ENCODE measurements at places on chromosomes 2 and 18.

DNA sequence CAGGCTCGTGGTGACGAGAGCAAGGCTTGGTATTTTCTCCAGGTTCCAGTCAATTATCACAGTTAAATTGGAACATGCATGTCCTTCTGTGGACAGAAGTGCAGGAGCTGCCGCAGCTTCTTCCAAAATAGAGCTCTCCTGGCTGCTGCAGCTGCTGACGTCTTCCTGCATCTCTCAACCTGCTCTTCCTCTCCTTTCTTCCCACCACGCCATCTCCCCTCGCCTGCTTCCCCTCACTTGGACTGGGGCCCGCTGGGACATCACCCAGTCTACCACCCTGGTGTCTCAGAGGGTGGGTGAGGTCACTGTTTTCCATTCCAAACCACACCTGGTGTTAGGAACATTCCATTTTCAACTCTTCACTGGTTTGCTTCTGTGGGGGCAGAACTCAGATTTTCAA is 41.4 kb downstream of the SPP2 start:
- DNase-seq = no peak

GRCh38 chr2:105861200-105861599 is 116.5 kb downstream of the NCK2 start:
- no peak for DNase-seq

- no peak for DNase-seq
Measured at GRCh38 chr2:44135771-44136170, 32.9 kb upstream of the PPM1B start.

- no peak for DNase-seq
Measured at GRCh38 chr2:44715671-44716081, 225.8 kb upstream of the SIX3 start.

DNA sequence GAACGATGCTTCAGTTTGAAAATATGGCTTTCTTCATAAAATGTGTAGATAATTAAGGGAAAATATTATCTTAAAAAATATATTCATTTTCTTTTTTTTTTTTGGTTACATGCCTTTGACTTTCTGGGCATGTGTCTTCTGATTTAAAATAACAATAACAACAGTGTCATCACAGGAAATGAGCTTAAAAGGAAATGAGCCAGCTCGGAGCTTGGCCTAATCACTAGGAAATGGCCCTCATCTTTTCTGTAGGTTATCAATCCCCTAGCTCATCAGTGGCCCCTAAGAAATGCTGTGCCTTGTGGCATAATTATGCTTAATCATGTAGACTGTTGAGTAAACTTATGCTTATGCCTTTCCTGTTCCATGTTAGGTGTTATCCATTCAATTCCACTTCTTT is 141.8 kb upstream of the FHL2 start:
- no peak for DNase-seq

DNA sequence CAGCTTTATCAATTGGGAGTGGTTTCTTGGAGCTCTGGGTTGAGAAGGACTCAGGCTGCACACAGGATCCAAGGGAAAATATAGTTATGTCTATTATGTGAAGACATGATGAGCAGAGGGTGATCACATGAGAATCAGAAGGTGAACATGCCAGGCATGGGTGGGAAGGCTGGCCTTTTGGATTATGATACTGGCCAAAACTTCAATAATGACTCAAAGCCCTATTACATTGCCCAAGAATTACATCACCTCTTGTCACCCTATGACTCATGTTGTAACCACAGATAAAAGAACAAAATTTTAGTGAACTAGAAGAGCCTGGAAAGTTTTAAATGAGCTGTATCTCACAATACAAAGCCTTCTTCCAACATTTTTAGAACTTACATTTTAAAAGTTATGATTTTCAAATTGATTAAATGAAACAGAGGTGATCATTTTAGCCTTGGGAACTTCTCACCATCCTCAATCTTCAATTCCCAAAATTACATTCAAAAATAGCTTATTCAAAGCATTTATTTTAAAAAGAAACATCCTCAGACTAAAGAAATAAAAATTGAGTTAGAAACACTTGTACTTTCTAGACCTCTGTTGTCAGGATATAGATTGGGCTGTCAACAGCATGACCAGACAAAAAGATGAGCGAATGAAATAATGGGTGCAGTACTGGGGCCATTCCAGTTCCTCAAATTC is 428.3 kb downstream of the MBD2 start:
- DNase-seq = no peak

GRCh38 chr2:197054437-197054836 is 127.9 kb upstream of the PGAP1 start:
- DNase-seq = no peak

DNA sequence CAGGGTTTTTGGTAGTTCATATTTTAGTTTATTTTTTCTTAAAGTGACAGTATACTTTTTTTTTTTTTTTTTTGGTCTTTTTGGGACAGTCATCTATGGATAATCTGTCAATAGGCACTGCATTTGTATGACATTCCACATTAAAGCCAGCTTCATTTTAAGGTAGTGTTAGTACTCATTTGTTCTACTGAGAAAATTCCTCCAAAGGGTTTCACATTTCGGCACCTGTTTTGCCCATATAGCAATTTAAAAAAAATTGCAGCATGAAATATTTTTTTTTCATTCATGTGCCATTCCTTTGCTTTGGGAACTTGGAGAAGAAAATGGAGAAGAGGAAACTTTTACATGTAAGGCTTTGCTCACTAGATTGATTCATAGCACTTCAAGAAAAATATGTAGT is 276.3 kb upstream of the TCF4 start:
- DNase-seq = no peak

- DNase-seq = no peak
Measured at GRCh38 chr2:235083822-235084221, 132.0 kb downstream of the SH3BP4 start.

DNA sequence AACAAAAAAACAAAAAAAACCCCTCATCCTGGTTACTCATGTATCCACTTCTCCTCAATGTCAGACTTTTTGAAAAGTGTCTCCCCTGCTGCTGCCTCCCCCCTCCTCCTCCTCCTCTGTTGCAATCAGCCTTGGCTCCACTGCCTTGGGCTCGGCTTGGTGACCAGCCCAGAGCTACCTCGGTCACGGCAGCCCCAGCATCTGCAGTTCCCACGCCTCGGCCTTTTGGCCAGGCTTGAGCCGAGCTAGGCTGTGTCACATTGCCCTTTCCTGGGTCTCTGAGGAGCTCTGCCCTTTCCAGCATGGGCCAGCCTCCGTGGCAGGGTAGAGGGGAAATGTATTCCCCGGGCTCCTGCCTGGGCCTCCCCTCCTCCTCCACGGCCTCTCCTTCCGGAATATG is 22.7 kb upstream of the INHBB start:
- no peak for DNase-seq

GRCh38 chr2:236176951-236177350 is 8.8 kb upstream of the GBX2 start:
- DNase-seq = no peak

GRCh38 chr2:119352357-119352756 is 14.3 kb downstream of the C2orf76 start:
- no peak for DNase-seq

DNA sequence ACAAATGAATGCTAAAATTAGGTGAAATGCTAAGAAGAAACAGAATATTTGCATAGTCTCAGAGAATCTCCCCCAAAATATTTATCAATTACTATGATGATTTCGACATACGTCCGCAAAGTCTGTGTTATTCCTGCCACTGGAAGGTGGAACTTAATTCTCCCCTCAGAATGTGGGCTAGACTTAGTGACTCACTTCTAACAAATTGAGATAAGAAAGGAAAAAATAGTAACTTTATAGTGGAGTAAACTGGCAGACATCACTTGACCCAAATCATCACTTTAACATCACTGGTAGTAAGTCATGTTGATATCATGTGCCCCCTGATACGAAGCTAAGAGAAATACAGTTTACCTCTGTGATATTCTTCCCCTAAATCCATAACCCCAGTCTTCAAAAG is 23.5 kb downstream of the HADHB start:
- no peak for DNase-seq

DNA sequence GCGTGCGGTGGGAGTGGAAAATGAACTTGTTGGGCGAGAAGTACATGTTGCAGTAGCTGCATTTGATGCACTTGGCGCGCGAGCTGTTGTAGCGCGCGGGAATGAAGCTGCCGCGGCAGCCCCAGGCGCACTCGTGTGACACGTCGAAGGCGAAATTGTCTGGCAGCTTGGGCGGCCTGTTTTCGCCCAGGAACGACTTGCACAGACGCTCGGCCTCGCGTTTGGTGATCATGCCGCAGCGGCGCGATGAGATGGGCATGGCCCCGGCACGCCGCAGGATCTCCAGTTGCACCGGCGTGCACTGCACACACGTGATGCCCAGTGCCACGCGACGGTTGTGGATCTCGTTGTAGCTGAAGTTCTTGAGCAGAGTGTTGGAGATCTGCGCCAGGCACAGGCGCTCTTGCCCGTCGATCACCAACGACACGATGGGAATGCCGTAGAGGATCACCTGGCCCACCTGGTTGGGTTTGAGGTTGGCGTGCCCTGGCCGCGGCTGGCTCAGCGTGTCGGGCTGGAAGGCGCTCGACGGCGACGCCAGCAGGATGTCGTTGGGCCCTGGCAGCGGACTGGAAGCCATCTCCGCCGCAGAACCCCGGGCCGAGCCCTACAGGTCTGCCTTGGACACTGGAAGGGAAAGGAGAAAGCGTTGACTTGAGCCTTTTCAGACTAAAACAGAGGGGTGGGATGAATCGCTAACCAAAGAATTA is 2.7 kb downstream of the SKOR2 start:
- no peak for DNase-seq

DNA sequence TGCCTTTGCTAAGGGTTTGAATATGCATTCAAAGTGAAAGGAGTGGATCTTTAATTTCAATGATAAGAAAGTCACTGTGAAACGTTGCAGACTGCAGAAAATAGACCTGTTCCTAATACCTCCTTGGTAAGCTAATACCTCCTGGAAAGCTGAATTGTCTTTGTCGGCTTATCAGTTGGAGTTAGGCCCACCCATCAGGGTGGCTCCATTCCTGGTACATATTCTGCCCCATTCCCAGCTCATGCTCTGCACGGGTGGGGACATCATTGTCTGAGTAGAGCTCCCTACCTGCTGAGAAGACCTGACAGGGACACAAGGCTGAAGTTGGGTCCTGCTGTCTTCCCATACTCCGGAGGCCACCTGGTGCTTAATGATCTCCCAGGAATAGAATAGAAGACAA is 203.3 kb downstream of the EN1 start:
- DNase-seq = no peak

DNA sequence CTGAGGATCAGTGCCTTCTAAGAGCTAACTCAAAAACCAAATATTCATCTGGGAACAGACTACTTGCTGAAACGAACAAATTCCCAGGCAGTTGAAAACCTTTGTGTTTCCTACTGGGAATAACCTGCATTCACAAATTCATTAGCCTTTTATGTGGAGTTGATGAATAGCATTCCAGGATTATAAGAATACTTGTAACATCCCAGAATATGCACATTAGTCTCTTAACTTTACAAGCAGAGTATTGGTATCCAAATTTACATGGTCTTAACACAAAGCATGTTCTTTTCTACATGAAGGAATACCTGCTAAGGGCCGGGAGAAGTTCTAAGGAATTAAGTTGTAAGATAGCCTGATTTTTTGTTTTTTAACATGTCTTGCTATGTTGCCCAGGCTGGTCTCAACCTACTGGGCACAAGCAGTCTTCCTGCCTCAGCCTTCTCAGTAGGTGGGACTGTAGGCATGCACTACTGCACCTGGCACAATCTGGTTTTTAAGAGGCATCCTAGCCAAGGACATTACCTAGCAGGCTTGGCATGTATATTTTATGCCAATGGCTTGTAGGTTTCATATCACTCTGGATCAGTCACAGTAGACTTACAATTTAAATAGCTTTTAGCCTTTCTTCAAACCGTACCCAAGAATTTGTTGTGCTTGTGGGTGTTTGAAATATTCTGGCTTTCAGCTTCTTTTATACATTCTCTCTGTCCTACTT is 50.7 kb downstream of the MGAT5 start:
- DNase-seq = no peak

DNA sequence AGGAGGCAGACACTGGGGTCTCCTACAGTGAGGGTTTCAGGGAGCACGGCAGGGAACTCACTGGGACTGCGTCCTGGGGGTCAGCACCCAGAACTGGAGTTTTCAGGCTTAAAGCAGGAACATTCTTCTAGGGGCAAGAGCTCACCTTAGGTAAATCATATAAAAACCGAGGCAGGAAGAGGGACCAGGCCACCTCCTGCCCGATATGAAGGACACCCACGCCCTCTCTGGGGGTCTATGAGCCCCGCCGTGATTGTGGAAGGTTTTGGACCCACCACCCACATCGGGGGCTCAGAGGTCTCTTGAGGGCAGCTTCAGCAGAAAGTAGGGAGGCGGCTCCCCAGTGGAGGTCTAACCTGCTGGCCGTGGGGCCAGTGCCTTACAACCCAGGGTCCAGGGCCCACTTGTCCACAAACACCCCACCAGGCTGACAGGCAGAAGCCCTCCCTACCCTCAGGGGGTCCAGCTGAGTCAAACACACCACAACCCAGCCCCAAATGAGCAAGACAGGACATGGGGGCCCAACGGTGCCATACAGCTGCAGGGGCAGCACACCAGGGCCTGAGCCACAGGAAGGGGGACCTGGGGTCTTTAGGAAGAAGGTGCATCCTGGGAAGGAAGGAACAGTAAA is 25.3 kb downstream of the CROCC2 start:
- no peak for DNase-seq

GRCh38 chr18:33700513-33700976 is 122.5 kb downstream of the ASXL3 start:
- no peak for DNase-seq

GRCh38 chr2:14631406-14632040 is 994 bp upstream of the LRATD1 start:
- no peak for DNase-seq

GRCh38 chr2:95074663-95075439 is 46.8 kb downstream of the MRPS5 start:
- peak; percentile 37 for DNase-seq

- no peak for DNase-seq
Measured at GRCh38 chr18:31244771-31245394, 73.1 kb upstream of the DSG1 start.

- DNase-seq = no peak
Measured at GRCh38 chr2:60528281-60529020, 25.0 kb downstream of the BCL11A start.

DNA sequence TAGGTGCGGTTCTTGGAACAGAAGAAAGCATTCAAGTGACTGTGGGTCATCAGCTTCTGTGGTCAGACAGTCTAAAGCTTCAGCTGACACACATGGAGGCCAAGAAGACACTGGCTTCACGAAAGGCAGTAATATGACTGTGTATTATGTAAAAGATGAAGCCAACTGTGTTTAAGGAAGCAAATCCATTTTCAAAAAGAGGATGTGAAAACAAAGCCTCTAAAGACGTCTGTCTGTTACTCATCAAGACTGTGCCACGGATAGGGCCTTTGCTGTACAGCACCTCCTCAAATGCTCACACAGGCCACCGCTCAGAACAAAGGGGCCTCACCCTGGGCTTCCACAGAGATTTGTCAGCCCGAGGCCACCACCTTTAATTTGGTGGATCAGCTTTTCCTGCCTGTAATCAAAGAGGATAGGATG is 21.1 kb upstream of the TMEM163 start:
- DNase-seq = no peak

GRCh38 chr18:22521026-22521707 is 103.5 kb upstream of the CTAGE1 start:
- DNase-seq = no peak

- DNase-seq = no peak
Measured at GRCh38 chr2:226179010-226179409, 620.6 kb downstream of the IRS1 start.

Data from activated T-helper 1 cell treated with anti-CD3 and anti-CD28 coated beads, Interleukin-2, amount 50 U/mL, for 16 hours (primary cell).